Stimulated activated CD4-positive, alpha-beta T cell treated with anti-CD3 and anti-CD28 coated beads, Interleukin-15, amount 100 ng/mL, for 1 hour (primary cell): ENCODE measurements at places on chromosomes 4 and X.

- no peak for DNase-seq
Observed at GRCh38 chrX:148185631-148186030, 204.5 kb downstream of the FMR1NB start.

DNA sequence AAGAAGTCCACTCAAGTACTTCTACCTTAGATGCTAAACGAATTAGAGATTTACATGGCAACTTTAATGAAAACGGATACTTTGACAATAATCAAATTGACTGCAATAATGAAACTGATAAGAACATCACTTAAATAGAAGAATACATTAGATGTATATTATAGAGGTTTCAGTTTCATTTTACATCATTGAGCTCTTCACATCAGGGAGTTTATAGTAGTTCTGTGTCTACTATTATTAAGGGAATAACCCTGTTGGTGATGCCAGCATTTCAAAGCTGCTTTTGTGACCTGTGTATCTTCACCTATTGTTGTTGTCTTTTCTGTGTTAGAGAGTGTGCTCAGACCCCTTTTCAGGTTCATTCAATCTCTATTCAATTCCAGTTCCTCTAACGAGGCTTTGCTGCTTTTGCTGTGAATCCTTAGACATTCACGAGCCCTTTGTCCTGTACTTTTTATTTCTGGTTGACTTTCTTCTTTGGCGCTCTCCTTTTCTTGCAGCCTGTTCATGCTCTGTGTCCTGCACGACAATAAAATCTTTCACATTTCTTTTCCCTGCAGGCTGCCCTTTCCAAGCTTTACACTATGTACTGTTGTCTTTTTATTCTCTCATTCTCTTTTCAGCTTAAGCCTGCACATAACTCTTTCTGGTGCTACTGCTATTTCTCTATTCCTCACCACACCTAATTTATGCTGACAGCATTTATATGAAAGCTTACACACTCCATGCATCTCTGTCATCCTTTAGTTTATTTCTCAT, 232.1 kb downstream of the CPE start:
- no peak for DNase-seq

DNA sequence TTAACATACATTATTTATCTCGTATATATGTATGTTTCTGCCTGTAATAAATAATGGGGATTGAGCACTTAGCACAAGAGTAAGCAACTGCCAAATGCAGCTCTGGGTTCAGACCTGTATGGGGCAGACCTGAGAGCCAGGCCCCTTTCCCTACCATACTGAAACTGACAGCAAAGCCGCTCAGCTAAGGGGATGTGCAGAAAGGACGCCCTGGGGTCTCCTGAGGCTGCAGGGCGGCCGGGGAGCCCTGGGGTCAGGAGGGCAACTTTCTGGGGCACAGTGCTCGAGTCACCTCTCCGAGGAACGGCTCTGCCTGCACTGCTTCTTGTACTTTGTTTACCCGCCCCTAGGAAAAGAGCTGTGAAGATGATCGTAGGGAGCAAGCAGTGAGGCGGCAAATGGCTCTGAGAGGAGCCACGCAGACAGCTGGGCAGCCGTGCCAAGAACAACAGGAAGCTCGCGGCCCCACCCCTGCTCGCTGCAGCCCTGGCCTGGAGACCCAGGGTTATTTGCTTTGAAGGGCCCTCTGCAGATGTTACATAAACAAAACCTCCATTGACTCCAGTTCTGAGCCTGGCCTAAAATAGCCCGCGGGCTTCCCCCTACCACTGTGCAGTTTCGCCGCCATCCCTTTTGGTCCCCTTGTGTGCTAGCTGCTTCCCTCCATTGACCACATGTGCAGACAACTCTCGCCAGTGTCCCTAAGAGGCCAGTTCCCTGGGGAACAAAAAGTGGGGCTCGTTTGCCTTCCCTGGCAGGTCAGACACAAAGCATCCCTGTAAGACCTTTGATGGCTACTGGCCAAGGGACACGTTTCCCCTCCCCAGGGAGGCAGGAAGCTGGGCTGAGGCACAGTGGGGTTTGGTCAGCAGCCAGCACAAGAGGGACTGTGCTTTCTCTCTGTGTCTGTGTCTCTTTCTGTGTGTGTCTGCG, 111.3 kb upstream of the LNX1 start:
- no peak for DNase-seq

DNA sequence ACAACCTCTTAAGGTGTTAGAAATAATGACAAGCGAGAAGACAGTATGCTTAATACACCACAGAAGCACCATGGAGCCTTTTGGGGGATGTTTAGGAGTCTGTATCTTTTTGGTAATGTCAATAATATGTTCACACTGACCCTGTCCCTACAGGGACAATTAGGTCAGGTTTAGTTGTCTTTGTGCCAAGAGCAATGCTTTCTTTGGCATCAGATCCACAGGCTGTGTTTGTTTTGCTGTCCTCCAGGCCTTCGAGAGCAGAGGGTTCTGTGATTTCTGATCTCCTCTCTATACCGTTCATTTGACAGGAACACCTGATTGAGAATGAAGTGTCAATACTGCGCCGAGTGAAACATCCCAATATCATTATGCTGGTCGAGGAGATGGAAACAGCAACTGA, 153.8 kb downstream of the DCLK2 start:
- DNase-seq = no peak

GRCh38 chr4:2401610-2401983, 16.8 kb downstream of the ZFYVE28 start:
- DNase-seq = no peak

DNA sequence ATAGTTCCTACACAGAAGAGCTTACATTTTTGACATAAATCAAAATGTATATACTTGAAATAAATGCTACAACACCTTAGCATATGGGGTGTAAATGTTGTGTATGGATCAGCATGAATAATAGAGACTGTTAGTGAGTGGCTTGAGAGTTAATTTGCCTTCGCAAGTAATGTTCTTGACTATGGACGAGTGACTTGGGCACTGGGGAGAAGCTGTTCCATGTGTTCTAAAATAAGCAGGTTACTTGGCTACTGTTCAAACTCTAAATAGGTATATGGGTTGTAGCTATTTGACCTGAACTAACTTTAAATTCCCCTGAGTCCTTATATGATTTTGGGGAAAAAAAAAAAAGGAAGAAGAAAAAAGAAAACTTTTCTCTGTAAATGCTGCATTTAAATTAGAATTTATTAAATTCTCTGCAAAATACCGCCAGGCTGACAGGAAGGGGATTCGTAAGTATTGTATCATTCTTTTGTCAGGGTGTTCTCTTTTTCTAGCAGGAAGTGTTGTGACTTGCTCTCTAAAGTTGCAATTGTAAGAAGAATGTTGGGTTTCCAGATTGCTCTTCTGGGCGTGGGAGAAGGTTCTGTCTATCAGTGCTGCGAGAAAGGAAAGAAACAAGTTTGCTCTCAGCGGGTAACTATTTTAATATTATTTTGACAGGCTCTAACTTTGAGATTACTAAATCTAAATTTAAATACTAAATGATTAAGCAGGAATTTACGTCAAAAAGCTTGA, 32.2 kb downstream of the PLS3 start:
- DNase-seq = no peak

DNA sequence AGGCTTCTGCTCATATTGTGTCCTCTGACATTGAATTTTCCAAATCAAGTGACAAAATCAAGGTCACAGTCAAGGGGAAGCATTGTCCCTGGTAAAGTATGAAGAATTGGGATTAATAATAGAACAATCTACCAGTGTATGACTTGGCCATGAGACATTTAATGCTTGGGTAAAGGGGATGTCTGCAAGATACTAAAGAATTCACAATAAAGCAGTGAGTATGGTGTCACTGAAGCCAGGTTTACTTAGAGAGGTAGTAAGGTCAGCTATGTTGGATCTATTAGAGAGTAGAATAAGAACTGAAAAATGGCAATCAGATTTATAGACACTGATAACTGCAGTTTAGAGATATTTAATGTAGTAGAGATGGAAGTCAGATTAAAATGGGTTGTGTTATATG, 349.2 kb downstream of the BMPR1B start:
- DNase-seq = no peak

DNA sequence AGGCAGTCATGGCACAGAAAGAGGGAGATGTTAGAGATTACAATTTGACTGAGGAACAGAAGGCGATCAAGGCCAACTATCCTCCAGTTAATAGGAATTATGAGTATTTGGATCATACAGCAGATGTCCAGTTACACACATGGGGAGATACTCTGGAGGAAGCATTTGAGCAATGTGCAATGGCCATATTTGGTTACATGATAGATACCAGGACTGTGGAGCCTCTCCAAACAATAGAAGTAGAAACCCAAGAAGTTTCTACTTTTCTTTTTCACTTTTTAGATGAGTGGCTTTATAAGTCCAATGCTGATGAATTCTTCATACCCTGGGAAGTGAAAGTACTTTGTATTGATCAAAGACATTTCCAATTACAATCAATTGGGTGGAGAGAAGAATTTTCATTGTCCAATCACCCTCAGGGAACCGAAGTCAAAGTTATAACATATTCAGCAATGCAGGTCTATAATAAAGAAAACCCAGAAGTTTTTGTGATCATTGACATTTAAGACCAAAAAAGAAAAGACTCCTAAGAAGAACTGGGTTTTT, 139.1 kb downstream of the MAB21L2 start:
- no peak for DNase-seq

DNA sequence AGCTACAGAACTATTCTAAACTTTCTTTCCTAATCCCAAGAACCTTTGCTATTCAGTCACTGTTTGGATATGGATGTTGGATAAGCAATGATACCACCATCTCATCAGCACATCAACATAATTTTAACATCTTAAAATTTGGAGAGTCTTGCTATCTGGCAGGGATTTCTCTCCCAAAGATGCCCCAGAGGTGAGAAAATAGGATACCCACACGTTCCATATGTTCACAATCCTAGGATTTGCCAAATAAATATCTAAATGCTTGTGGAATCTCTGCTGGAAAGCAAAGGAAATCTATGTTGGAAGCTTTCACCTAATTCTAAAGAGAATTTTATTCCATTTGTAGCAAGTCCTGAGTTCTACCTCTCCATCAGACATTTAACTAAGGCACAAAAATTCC, 24.4 kb downstream of the SOWAHB start:
- DNase-seq = no peak

DNA sequence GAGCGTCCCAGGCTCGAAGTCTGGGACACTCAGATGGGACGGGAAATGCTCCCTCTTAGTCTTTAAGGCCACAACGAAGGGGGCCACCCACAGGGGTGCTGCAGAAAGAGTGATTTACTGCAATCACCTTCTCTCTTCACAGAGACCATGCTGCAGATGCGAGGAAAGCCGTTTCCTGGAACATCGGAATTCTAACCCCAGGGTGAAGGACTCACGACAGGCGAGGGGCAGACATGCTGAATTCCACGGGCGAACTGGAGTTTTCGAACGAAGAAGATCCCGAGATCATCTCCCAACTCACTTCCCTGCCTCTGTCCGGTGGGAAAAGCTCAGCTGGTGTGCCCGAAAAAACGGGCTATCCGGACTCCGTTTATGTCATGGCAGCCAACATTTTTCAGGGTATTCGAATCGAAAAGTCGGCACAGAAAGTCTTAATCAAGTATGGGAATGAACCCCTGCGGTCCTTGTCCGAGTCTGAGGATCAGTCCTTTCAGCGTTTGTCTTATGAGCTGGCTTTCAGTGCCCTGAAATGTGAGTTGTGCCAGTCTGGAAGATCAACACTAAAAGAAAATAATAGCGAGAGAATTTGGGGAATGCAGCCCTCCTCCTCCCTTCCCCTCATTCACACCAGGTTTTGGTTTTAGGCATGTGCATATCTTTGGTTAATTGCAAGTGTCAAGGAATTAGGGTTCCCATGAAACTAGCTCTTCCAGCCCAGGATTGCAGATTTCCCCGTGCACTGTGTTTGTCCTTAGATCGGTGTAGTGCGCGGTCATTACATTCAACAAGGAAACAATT, 905 bp downstream of the NSUN7 start:
- DNase-seq = no peak

DNA sequence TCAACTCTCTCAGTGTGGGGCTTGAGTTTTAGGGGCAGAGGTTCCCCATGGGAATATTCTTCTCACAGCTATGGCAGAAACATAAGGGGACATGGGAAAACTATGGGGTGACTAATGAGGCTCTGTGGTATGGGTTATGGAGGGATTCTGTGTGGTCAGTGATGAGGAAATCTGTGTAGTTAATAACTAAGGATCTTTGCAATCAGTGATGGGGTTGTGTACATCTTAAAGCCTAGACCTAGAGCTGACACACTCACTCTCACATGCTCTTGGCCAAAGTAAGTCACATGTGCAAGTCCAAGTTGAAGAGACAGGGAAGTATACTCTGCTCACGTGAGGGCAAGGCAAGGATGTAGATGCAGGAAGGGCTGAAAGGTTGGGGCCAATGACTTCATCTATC, 86.4 kb upstream of the UXT start:
- DNase-seq = no peak

DNA sequence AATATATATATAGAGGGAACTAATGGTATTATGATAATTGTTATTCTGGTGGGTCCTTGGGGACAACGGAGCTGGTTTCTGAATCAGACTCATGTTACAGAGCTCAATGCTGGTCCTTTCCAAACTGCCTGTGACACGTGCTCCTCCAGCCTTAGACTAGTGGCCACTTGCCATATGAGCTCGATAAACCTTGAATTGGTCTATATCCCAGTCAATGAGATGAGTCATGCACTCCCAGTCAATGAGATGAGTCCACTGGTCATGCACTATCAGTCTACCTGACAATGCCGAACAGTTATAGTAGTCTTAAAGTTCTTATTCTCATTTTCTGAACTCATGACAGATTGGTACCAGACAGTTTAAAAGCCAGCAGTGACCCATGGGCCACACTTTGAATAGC, 325.2 kb downstream of the LDB2 start:
- no peak for DNase-seq

DNA sequence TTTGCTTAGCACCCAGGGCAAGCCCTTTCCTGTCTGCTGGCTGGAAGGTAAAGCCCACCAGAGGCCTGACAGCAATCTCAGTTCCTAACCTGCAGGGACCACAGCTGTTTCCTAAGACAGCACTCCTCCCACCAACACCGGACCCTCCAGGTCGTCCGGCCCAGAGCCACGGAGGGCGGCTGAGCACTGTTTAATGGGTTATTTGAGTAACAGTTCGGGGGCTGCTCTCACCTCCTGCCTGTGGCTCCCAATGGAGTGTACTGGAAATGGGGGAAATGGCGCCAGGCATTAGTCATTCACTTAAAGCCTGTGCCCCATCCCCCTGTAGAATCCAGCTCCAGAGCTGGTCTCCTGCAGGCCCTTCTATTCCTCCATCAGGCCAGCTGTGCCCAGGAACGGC, 81.6 kb upstream of the ADRA2C start:
- DNase-seq = no peak

- DNase-seq = no peak
Observed at GRCh38 chrX:63758011-63758410, 27.0 kb downstream of the ARHGEF9 start.

GRCh38 chrX:46325312-46325877, 219.8 kb downstream of the ZNF674 start:
- peak; percentile 31 for DNase-seq

- DNase-seq = no peak
Observed at GRCh38 chr4:141719585-141719984, 83.2 kb downstream of the IL15 start.

DNA sequence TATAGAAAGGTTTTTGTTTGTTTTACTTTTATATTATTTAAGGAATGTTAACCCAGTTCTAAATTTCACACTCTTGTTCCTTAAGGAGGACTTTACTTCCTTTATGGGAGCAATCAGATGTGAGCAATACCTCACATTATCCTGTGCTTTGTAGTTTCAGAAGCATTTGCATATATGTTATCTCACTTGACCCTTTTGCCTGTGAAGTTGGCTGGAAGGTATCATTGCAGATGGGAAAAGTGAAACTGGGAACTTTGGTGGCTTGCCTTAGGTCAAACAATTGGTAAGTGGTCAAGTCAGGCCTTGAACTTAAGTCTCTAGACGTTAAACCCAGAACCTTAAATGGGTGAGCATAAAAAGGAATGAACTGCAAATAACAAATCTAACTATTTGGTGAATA, 90.6 kb downstream of the AREG start:
- DNase-seq = no peak

- no peak for DNase-seq
Observed at GRCh38 chr4:41178372-41179370, 35.7 kb downstream of the APBB2 start.
